ENCODE measurements at places on chromosomes 1 and 21.
A peak's percentile ranks its signal among the peaks of the same experiment; 100 is the strongest.

DNA sequence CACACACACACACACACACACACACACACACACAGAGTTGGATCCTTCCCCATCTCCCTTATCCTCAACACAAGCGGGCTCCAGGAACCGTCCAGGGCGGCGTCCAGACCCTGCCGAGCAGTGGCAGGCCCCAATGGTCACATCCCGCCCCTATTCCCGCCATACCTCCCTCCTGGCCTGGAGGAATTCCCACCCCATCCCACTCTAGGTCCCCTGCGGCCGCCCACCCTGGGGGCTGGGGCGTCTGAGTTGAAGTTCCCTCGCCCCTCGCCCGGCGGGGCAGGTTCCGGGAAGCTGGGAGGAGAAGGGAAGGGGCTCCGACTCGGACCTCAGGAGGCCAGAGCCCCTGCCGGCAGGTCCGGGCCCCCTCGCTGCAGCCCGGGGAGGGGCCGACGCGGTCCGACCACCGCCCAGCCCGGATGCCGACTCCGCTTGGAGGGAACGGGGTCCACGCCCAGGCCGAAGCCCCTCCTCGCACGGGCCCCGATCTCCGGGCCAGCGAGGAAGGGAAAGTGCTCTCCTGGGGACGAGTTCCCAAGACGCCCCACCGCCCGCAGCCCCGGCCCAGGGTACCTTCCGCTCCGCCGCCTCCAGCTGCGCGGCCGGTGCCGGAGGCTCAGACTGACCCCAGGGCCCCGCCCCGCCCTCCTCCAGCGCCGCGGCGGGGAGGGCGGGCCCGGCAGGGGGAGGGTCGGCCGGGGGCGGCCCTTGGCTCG, at the start of gene RHOC:
RHOC (minus strand) TSS at position 623 of the 716 bp plus-strand sequence. CDS start 3,328 bp downstream, outside the sequence.
- DNase-seq = peak; percentile 68

DNA sequence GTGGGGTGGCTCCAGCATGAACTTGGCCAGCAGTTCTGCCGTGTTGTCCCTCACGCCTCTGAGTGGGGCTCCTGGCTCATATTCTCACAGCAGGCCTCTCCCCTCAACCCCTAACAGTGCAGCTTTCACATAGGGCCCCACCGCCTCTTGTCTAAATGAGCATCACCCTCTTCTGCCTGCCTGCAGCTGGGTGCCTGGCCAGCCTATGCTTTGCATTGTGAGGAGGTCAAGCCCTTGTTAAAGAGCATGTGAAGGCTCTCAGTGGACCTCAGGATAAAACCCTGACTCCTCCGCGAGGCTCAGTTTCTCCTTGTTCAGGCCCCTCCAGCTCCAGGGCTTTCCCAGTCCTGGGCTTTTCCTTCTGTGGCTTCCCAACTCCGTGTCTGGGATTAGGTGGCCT, 34.8 kb downstream of the CRYAA start:
- DNase-seq = no peak

- DNase-seq = no peak
Measured at GRCh38 chr1:116494745-116495144, 76.1 kb downstream of the CD58 start.

- DNase-seq = no peak
Measured at GRCh38 chr1:81757398-81758020, 43.2 kb upstream of the ADGRL2 start.

- DNase-seq = no peak
Measured at GRCh38 chr1:95017775-95018174, 55.0 kb downstream of the ALG14 start.

DNA sequence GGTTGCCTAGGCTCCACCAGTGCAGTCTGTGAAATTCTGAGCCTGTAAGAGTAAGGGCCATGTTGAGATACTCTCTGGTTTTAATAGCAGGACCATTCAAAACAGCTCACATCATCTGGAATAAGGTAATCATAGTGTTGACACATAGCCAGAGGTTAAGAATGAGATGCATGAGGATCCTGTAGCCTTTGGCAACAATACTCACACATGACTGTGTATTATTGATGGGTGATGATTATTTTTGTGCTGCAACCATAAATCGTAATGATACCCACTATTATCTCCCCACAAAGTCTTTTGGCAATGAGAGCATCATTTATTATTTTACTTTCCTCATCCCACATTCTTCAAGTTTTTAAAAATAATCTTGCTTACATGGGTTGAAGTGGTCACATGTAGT, 35.5 kb downstream of the KCNK2 start:
- DNase-seq = no peak

DNA sequence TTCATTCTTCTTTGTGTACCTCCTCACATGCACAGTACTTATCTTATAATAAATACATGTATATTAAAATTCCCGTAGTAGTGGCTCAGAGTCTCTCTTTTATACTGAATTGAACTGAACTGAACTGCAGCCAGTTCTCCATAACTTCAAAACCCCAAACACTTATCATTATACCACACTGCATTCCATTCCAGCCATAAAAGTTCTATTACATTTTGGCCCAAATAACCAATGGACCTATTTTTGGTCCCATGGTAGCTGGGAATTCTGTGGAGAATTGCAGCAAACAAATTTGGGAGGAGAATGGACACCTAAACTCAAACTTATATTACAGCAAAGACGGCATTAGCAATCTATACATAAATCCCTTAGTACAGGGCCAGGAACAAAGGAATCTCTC, 86.6 kb upstream of the C1orf87 start:
- DNase-seq = no peak

- DNase-seq = no peak
Measured at GRCh38 chr1:84885469-84885868, 7.5 kb downstream of the LPAR3 start.

DNA sequence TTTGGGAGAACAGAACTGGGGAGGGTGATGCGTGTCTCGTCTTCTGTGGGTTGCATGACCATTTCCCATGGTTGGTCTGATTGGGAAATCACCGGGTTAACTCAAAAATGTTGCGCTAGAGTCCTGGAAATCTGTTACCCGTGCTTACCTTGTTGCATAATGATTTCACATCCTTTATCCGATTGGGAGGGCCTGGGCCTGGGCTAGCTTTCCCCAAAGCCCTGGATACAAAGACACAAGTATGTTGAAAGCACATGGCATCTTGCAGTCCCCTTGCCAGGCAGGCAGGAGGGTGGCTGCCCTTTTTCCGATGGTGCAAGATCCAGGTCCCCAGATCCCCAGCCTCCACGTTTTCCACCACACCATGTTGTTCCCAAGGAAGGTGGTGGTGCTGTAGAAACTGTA, 582 bp downstream of the TRPM2 start:
- DNase-seq = no peak

DNA sequence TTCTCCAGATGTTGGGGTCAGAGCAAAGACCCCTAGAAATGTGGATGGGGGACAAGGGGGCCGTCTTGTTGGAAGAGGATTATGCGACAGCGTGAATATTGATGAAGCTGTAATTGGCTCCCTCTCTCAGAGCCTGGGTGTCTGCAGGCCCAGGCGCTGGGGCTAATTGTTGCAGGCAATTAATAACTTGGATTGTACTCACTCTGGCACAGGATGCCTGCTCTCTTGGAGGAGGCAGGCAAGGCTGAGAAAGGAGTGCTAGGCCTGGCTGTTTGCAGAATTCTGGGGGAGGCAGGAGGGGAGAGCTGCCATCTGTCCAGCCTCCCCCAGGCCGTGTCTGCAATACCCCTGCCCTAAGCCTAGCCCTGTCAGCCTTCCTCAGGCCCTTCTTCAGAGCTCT, 4.1 kb upstream of the DISP3 start:
- no peak for DNase-seq

- no peak for DNase-seq
Measured at GRCh38 chr1:214727274-214727673, 124.3 kb downstream of the CENPF start.

GRCh38 chr21:42237577-42237976, 18.6 kb downstream of the ABCG1 start:
- DNase-seq = no peak

GRCh38 chr1:53787655-53788054, 48.7 kb upstream of the GLIS1 start:
- no peak for DNase-seq

GRCh38 chr1:159132271-159132881, 39.0 kb upstream of the CADM3 start:
- DNase-seq = peak; percentile 70

DNA sequence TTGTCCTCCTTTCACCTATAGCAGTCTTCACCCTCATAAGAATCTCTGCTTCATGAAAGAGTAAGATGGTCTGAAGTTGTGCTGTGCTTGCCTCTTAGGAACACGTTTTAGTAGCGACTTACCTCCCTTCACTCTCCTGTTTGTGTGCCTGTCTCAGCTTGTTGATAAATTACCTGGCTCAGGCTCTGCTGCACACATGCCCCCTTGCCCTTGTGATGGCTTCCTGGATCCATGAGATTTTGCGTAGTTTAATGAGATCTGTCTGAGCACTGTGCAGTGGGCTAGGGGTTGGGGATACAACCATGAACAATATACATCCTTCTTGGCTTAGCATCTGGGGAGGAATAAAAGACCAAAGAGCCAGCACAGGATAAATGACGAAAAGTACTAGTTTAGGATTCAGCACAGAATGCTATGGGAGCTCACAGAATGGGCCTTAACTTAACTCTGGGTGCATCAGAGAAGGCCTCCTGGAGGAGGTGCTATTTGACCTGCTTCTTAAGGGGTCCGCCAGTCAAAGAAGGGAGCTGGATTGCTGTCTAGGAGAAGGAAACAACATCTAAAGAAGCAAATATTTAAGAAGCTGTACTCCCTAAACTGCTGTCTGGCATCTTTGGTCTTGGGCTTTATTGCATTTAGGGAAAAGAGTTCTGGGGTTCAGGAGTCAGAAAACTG, 175.7 kb upstream of the PLXNA2 start:
- no peak for DNase-seq

DNA sequence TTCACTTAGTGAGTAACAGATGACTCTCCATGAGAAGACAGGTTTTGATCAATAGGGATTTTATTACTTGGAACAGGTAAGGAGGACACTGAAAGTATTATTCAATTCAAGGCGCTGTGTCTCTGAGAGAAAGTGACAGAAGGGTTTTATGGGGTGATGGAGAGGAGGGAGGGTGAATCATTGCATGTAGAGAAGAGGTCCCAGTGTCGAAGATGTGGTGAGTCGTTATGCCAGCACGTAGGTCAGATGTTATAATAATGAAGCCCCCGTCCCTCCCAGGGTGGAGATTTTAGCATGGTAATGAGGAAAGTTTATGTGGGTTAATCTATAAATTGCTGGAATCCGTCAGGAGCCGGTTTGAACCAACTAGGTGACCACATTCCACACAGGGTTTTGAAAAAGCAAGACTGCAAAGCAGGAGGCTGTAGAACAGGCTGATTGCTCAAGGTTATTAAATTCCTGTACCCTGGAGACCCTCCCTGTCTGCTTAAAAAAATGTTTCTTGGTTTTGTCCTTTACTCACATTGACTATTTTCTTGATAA, 586.4 kb upstream of the TMPRSS15 start:
- DNase-seq = no peak

GRCh38 chr1:159098596-159098995, 22.0 kb upstream of the AIM2 start:
- DNase-seq = no peak

DNA sequence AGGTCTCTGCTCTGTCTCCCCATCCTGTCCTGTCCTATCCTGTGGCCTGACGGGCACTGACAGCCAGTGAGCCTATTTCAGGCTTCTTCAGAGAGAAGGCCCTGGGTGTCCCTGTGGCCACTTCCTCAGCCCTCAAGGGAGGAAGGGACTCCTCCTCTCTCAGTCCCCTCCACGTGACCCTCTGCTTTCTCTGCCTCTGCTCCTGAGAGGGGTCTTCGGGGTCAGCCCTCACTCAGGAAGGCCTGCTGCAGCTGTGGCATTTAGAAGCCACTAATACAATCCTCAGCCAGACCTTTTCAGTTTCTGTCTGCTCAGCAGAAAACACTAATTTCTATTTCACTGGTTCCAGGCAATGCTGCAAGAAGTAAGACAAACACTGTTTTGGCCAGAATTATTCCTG, 43.6 kb upstream of the ETV3 start:
- no peak for DNase-seq

DNA sequence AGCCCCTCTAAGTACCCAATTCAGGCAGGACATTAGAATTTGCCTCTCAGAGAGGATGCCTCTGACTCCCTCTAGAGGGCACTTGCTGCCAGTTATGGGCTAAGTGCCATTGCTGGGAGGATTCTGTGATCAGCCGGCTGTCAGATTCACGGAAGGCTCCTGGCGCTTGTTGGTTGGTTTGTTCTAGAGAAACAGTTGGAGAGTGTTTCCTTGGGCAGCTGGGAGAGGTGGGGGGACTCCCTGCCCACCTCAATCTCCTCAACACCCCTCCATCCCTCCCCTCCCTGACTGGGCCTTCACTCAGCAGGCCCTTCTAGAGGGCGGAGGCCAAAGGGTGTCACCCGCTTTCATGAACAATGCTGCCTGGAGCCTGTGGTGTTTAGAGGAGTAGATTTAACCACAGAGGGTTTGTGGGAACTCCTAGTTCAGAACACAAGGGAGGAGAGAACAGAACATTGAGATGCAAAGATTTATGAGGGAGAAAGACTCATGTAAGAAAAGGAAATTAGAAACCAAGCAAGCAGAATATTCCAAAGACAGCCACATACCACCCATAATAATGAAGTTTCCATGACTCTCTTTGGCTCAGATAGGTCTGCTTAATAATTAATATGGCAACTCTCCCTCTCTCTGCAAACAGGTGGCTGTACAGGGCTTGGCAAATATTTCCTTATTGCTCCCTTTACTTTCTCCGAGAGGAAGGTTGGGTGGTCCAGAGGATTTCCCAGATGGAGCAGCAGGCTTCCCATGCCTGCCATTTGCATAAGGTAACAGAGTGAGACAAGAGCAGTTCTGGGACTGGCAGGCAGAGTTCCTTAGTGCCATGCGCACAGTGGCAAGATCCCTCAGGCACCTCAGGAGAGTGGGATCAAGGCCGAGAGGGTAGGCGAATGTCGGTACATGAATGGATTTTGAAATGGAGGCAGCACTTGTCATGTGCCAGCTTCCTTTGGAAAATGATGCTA, 30.0 kb upstream of the ACP6 start:
- DNase-seq = peak; percentile 46

DNA sequence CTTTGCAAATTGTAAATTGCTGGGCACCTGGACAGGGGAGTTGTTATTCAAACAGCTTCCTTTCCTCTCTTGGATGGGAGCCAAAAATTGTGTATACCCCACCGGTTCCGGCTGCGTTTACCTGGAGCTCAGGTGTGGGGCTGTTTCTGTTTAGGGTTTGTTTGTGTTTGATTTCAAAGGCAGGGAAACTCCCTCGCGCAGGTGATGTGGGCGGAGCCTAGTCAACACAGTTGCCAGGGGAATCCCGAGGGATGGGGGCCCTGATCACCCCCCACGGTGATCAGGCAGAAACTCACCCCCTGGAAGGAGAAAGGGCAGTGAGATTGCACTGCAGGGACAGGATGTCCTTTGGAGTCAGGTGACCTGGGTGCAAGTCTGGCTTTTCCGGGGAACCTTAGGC, 28.3 kb downstream of the CDCP2 start:
- DNase-seq = no peak

DNA sequence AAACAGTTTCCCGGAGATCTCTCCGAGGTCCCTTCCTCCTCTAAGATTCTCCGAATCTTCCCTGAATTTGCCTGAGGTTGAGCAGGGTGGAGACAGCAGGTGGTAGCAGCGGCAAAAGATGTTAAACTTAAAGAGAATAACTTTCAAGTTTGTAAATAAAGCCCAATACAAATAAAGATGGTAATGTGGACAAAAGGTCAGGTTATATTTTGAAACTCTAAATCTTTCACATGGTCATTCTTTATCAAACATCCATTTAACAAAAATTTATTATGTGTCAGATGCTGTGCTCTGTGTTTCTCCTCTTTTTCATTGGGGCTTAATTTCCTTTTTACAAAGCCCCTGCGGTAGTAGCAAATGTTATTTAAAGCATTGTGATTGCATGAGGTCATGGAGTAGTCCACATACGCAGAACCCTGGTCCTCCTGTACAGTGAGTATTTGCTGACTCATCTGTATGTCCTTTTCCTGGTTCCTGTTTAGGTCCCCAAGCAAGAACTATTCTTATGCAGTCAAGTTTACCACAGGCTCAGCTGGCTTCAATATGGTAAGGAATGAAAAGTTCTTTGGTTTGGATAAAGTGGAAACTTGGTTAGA, 119.2 kb downstream of the ITSN1 start:
- DNase-seq = no peak

All from germinal center (tissue), 1 donor.